Activated T-helper 2 cell treated with anti-CD3 and anti-CD28 coated beads, Interferon-gamma antibody, Interleukin-2, Interleukin-4, amounts not matched to agents 10 μg/mL and 5 μg/mL and 100 μg/mL, durations not matched to agents 14 hours and 24 hours and 36 hours (primary cell): ENCODE measurements at places on chromosomes 4 and X.

DNA sequence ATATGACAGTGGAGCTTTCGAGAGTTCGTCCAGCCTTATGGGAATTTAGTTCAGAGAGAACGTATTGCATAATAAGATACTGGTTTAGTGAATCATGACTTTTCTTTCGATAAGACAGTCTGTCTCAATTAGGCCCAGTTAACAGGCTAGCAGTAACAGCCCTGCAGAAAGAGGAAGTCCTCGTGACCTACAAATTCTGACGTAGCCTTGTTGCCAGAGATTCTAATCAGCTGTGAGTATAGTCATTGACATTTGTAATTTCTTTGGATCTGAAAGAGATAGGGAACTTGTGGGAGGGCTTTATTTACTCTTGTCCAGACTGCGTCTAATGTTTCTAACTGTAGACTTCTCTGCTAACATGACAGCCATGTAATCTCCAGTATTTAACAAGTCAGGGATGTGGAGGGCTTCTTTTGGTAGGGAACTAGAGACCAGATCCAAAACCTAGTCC, 15.8 kb downstream of the ART3 start:
- no peaks in the 10 kb centered on the region for H3K36me3 ChIP-seq
- no peak overlapping the region for H3K27ac ChIP-seq
- H3K27me3 ChIP-seq, result peaks cover 11% of the 10 kb centered on the region
- peaks cover 17% of the 10 kb centered on the region for H3K4me1 ChIP-seq
- no peak for DNase-seq

DNA sequence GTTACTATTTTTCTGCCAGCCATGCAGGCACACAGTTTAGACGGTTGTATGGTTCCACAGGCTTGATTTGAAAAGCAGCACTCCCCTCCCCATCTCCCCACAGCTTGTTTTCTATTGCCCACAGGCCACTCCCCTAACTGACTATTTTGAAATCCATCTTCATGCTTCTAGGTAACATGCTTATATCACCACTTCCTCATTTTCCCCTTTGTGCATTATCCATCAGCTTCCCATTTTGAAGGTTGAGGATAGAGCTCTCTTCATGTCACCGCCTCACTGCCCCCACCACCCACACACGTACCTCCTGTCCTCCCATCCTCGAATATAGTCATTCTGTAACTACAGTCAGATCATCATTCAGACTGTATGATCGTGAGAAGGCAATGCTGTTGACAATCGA, 224.7 kb downstream of the MID1 start:
- H3K36me3 ChIP-seq, result no peaks in the 10 kb centered on the region
- no peak for DNase-seq
- H3K4me3 ChIP-seq, result no peak overlapping the region
- no peak overlapping the region for H3K27ac ChIP-seq
- H3K4me1 ChIP-seq, result no peaks in the 10 kb centered on the region

- H3K27ac ChIP-seq, result no peak overlapping the region
- H3K4me3 ChIP-seq, result no peak overlapping the region
- H3K4me1 ChIP-seq, result peaks cover 8% of the 10 kb centered on the region
- no peak for DNase-seq
- H3K36me3 ChIP-seq, result no peaks in the 10 kb centered on the region
- H3K27me3 ChIP-seq, result no peaks in the 10 kb centered on the region
These were observed 304 bp upstream of the SPIN2A start for GRCh38 chrX:57137501-57137900.

GRCh38 chr4:11119474-11119873, 309.2 kb downstream of the HS3ST1 start:
- H3K4me1 ChIP-seq, result no peaks in the 10 kb centered on the region
- H3K36me3 ChIP-seq, result no peaks in the 10 kb centered on the region
- H3K27me3 ChIP-seq, result no peaks in the 10 kb centered on the region
- H3K27ac ChIP-seq, result no peak overlapping the region
- no peak overlapping the region for H3K4me3 ChIP-seq

GRCh38 chrX:14590216-14590615, 60.9 kb downstream of the GLRA2 start:
- no peak overlapping the region for H3K4me3 ChIP-seq
- no peak for DNase-seq
- no peaks in the 10 kb centered on the region for H3K4me1 ChIP-seq
- H3K27ac ChIP-seq, result no peak overlapping the region
- no peaks in the 10 kb centered on the region for H3K27me3 ChIP-seq
- no peaks in the 10 kb centered on the region for H3K36me3 ChIP-seq

- H3K27ac ChIP-seq, result no peak overlapping the region
- H3K36me3 ChIP-seq, result no peaks in the 10 kb centered on the region
- no peak overlapping the region for H3K4me3 ChIP-seq
- H3K4me1 ChIP-seq, result no peaks in the 10 kb centered on the region
These were observed 40.8 kb upstream of the CLDN24 start for GRCh38 chr4:183362916-183363542.

DNA sequence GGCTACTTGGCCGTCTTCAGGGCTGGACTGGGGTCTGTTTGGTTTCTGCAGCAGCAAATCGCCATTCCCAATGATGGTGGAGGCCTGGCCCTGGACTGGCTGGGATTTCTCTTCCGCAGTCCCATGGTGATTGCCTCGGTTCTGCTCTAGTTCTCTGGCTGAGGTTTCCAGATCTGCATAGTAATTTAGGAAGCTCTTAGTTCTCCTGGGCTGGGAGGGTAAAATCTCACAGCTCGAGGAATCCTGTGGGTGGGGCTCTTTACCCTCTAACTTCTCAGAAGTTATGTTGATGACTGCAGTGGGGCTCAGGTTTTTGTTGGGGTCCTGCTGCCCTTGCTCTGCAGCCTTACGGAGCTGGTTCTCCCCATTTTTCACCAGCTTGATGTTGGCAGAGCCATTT, 200.6 kb downstream of the APBB2 start:
- H3K27me3 ChIP-seq, result no peaks in the 10 kb centered on the region
- H3K36me3 ChIP-seq, result no peaks in the 10 kb centered on the region
- H3K27ac ChIP-seq, result no peak overlapping the region
- H3K4me1 ChIP-seq, result no peaks in the 10 kb centered on the region

GRCh38 chrX:2484721-2485648, 15.8 kb downstream of the DHRSX start:
- no peak overlapping the region for H3K27ac ChIP-seq
- peaks cover 33% of the 10 kb centered on the region for H3K36me3 ChIP-seq
- no peak overlapping the region for H3K4me3 ChIP-seq
- no peaks in the 10 kb centered on the region for H3K4me1 ChIP-seq
- H3K27me3 ChIP-seq, result no peaks in the 10 kb centered on the region

GRCh38 chr4:55386073-55386472, 9.7 kb upstream of the TMEM165 start:
- no peak overlapping the region for H3K27ac ChIP-seq
- H3K4me3 ChIP-seq, result no peak overlapping the region
- H3K27me3 ChIP-seq, result no peaks in the 10 kb centered on the region
- no peak for DNase-seq
- H3K4me1 ChIP-seq, result peaks cover 15% of the 10 kb centered on the region

DNA sequence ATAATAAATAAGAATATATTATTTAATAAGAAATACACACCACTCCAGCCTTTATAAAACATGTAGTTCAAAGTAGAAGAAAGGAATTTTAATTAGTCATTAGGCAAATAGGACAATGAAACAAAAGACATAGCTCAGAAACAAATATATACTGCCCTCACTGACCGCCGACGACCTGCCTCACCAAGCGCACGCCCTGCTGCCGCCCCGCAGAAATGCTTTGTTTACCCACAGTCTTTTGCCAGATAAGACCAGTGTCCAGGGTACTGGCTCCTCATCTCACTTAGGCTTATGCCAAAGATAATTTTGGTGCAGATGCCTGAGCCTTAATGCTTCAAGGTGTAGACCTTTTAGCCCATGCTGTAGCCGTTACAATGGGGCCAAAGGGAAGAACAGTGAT, 199.5 kb downstream of the HHIP start:
- DNase-seq, result no peak
- H3K27me3 ChIP-seq, result no peaks in the 10 kb centered on the region
- no peaks in the 10 kb centered on the region for H3K4me1 ChIP-seq
- no peak overlapping the region for H3K4me3 ChIP-seq
- H3K27ac ChIP-seq, result no peak overlapping the region

GRCh38 chrX:47316276-47317025, 53.9 kb upstream of the ZNF157 start:
- H3K27me3 ChIP-seq, result no peaks in the 10 kb centered on the region
- H3K36me3 ChIP-seq, result no peaks in the 10 kb centered on the region
- no peak overlapping the region for H3K27ac ChIP-seq
- no peak overlapping the region for H3K4me3 ChIP-seq

- H3K4me3 ChIP-seq, result no peak overlapping the region
- H3K27me3 ChIP-seq, result no peaks in the 10 kb centered on the region
- DNase-seq, result no peak
- no peaks in the 10 kb centered on the region for H3K36me3 ChIP-seq
- H3K4me1 ChIP-seq, result no peaks in the 10 kb centered on the region
These were observed 24.6 kb downstream of the GPC4 start for GRCh38 chrX:133390676-133391075.
